ENCODE measurements at places on chromosomes 4 and X.

- no peak for DNase-seq
Observed at GRCh38 chrX:20320461-20321159, 53.9 kb upstream of the RPS6KA3 start.

GRCh38 chr4:10011277-10011676 lies 10.0 kb downstream of the SLC2A9 start:
- DNase-seq = no peak

- DNase-seq = no peak
Observed at GRCh38 chr4:183348706-183349659, 26.8 kb upstream of the CLDN24 start.

DNA sequence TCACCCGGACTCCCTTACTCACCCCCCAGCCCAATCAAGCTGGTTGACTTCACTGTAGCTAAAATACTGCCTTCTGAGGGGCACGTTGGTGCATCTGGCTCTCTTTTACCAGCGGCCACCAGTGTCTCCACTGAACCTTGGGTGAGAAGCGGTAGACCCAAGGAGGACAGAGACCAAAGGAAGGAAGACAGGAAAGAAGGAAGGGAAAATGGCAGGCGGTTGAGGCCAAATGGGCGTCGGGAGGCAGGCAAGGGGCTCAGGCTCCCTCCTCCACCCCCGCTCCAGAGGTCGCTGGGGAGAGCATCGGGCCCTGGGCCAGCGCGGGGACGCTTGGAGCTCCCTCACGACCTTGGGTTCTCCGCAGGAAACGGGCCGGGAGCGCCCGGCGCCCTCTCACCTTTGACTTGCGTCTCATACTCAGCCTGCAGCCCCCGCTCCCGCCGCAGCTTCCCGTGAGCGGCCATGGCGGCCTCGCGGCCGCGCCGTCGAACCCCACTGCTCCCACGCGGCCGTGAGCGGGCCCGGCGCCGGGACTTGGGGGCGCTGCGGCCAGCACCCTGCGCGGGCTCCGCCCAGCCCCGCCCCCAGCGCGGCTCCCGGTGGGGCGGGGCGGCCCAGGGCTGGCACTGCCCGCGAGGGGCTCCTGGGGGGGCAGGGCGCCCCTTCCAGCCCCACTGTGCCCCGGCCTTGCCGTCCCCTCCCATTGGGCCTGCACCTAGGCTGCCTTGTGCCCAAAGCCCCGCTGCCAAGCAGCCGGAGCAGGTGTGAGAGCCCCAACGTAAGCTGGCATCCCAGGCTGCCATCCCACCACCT lies at the start of gene ARHGAP4:
TSS of gene ARHGAP4 (minus strand) at position 526 of the 813 bp plus-strand sequence. CDS start at position 464, 62 bp downstream.
- peak; percentile 71 for DNase-seq

- DNase-seq = peak; percentile 29
Observed at GRCh38 chr4:8904666-8905065, 33.0 kb upstream of the HMX1 start.

- DNase-seq = no peak
Observed at GRCh38 chr4:128468123-128468989, 180.7 kb upstream of the PGRMC2 start.

Measured in upper lobe of right lung (tissue), 1 donor.